Kasumi-1 (cell line): ENCODE measurements at places on chromosomes 3 and 15.

- no peak for DNase-seq
Observed at GRCh38 chr3:21259896-21260295, 491.1 kb downstream of the ZNF385D start.

DNA sequence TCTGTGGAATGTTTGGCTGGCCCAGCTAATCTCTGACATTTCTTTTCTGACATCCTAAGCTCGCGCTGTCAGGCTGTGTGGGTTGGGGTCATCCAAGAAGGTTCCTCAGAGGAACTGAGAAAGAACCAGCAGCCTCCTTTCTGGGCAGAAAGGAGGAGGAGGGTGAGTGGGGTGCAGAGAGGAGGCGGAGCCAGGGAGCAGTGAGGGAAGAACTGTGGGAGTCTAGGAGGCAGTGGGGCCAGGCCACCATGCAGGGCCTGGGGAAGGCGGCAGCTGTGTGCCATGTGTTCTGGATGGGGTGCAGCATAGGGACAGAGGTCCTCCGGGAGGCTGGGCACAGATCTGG lies 5.3 kb downstream of the SEMA7A start:
- DNase-seq = no peak

DNA sequence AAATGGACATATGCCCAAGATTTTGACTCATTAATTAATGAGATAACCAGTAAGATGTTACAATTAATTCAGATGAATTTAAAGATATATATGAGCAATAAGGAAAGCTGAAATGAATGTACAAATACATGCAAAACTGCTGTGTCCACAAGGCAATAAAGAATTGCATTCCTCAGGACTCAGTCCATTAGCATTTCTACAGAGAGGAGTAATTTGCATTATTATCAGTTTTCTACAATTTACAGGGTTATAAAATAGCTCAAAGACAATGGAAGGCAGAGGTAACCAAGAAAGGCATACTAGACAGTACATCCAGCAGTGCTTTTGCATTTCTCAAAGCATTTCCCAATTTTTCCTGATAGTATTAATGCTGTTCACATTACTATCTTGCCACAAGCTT lies 377.1 kb upstream of the GOLIM4 start:
- no peak for DNase-seq

- DNase-seq = no peak
Observed at GRCh38 chr3:73575953-73576352, 48.8 kb downstream of the PDZRN3 start.

GRCh38 chr3:126036056-126036549 lies 47.8 kb downstream of the SLC41A3 start:
- DNase-seq = no peak

DNA sequence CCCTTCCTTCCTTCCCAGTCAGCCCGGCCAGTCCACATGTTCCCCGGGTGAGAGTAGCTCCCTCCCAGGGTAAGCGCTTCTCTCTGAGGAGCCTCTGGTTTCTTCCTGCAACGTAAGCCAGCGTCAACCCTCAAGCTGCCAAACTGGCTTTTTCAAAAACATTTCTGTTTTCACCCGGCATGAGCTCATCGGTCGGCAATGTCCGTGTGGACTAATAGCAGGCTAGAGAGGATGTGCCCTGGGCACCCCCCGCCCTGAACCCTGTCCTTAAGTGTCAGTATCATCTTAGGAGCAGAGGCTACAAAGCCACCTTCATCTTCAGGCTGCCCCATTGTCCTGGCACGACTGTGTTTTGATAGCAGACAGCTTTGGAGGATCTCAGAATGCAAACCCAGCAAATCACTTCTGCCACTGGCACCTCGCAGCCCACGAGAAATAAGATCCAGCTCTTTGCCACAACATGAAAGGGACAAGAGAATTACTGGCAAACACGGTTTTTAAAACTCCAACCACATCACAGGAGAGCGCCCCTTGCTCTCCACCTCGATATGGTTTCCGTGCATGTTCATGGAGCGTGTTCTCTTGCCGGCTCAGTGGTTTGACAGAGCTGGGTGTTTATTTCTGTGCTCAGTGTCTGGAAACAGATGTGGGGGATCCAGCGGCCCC lies 9.9 kb downstream of the ALDH1A3 start:
- no peak for DNase-seq

DNA sequence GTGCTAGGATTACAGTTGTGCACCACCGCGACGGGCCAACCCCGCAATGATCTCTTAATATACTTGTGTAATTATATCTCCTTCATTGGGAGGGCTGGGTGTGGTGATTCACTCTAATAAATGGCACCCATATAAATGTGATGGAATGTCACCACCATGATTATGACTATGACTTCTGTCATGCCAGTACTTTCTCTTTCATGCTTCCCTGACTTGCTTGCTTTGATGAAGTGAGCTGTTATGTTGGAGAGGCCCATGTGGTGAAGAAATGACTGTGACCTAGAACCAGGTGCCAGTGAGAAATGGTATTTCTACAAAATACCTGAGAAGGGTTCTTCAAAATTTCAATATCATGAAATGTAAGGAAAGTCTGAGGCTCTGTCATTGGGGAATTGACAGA lies 24.4 kb upstream of the TP63 start:
- DNase-seq = no peak

DNA sequence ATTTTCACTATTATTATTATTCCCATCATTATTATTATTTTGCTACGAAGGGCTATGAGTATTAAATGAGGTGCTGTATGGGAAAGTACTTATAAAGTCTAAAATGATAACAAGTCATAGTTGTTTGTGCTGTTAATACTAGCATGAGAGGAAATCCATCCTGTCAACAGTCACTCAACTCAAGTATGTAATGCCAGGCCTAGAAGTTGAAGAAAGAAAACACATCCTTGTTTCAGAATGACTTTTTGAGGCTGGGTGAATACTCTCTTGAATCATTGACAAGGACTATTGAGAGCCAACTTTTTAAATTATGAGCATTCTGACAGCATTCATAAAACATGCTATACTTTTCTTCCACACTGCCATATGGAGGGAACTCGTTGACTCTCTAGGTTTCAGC lies 60.9 kb upstream of the ATP13A5 start:
- no peak for DNase-seq

- no peak for DNase-seq
Observed at GRCh38 chr15:82877825-82878224, 68.4 kb downstream of the WHAMM start.

- no peak for DNase-seq
Observed at GRCh38 chr15:92385096-92385495, 8.6 kb upstream of the ST8SIA2 start.

DNA sequence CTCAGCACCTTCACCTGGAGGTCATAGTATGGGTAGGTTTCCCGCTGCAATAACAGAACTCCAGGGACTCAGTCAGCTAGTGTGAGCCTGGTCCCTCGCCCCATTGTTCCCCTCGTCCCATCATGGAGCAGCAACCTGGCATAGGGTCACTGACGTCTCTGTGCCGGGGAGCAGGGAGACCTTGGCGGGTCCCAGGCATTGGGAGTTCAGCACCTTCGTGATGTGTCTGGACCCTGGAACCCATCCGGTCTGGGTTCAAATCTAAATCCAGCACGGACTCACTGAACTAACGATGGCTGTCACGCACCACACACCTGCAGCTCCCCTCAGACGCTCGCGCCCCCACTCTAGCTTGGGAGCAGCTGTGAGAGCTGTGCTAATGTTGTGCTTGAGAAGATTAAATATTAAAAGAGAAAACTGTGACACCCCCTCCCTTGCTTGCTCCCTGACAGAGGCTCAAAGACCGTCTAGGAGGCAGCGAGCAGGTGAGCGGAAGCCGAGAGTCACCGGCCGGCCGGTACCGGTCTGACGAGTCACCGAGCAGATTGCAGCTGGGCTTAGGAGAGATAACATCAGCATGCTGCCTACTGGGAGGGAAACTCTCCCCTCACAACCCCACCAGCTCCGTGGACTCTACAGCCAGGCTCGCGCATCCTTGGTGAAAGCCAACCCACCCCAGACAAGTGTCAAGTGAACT lies 742 bp downstream of the PLA2G4F start:
- no peak for DNase-seq

DNA sequence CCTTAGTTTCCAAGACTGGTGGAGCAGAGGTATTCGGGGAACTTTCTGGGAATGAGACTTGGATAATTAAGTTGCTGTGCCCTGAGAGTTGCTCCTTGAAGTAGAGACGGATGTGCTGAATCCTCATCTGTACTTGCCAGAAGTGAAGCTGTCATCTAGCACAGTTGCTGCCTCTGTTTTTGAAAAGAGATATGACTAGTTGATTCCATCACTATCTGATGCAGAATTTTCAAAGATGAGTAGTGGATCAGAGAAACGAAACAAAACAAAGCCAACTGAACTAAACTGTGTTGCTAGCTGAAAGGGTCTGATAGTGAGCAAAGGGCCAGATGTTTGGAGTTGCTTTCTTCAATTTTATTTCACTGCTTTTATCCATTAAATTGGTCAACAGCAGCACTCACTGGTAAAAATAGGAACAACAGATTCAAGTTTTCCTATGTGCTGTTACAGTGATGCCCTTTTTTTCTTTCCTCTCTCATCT lies 52.7 kb downstream of the MITF start:
- peak; percentile 55 for DNase-seq

- DNase-seq = no peak
Observed at GRCh38 chr15:56251315-56252095, 7.8 kb upstream of the RFX7 start.

GRCh38 chr3:12934431-12934830 lies 93.1 kb upstream of the RPL32 start:
- DNase-seq = no peak

DNA sequence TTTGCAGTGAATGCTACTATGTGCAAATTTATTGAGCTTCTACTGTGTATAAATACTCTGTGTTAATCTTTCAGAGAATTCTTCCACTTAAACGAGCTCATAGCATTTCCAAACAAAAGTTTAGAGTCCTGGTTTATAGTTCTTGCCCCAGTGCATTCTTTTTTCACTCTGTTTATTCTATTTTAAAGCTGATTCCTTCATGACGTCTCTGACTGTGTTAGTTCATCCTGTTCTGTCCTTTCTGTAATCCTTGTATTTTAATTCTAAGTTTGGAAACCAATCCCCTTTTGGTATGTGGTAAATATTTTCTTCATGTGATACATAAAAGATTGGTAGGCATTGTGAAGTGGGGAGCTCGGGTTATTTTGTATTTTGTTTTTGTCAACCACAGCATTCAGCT lies 18.7 kb downstream of the P2RY14 start:
- no peak for DNase-seq

- no peak for DNase-seq
Observed at GRCh38 chr3:195746346-195746745, 25.6 kb downstream of the MUC20 start.

DNA sequence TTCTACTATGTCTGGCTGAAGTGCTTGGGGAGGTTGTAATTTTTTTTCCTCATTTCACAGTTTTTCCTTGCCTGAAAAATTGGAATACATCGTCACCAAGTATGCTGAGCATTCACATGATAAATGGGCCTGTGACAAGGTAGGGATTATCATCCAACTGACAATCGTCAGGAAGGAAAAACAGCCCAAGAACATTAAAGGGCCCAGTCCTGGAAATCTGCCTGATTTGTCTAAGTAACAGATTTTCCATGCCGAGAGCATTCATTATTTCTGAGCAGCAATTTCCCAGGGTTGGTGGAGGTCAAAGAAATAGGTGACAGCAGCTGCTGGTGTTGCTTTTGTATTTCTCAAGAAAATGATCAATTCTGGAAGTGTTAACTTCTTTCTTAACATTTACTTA lies 226.0 kb upstream of the CHRM5 start:
- no peak for DNase-seq

DNA sequence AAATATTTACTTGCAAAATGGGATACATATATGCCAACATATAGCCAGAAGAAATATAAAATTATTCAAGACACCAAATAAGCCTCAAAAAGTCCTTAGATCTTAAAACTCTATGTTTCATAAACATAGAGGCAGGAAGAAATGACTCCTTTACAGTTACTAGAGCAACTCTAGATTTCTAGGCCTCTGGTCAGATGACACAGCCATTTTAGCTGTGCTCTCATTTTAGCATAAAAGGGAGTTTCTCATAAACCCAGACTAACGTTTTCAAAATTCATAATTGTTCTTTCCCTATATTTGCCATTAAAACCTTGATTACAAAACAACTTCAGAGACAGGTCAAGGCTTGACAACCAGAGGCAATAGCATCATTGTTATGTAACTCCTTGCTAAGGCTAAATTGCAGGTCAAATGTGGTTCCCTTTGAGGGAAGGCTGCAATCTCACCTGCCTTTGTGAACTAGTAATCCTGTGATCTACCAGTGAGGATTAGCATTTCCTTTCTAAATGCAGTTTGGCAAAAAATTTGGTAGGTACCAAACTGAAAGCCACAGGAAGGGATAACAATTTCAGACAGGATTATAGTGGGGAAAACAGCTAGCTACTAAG lies 8.2 kb downstream of the THOC7 start:
- no peak for DNase-seq

DNA sequence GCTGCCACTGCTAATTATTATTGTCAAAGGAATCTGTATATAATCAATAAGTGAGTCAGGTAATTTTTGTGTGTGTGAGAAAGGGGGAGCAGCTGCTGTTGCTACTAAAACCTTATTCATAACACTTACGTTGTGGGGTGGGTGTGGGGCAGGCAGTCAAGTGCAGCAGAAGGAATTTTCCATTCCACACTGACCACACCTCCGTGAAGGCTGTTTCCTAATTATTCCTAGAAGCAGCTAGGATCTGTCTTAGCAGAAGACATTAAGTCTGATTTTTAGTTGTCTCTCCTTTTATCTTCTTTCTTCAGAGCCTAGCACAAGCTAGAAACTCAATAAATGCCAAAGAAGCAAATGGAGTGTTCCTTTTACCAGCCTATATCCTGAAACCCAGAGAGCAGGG lies 4.0 kb upstream of the U2SURP start:
- DNase-seq = no peak

- DNase-seq = no peak
Observed at GRCh38 chr15:41001524-41002214, 48.4 kb downstream of the CHAC1 start.

GRCh38 chr3:100348727-100349126 lies 14.2 kb downstream of the NIT2 start:
- DNase-seq = no peak

DNA sequence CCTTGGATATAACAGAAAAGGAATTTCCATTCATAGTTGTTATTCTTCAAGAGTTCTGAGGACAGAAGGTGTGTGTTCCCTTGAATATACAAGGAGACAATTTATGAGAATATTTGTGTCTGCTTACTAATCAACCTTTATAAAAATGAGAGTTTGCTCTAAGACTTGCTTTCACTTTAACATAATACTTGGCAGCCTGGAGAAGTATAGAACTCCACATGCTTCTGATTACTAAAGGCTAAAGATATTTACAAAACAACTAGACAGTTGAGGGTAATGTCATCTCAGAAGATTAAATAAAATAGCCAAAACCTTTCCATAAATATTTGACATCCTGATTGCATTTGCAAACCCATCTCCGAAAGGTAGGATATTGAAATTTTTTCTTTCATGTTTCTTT lies 727.1 kb upstream of the NAALADL2 start:
- DNase-seq = no peak

- DNase-seq = no peak
Observed at GRCh38 chr3:88810455-88810854, 297.0 kb upstream of the EPHA3 start.
